ENCODE measurements at places on chromosomes 13 and 19. TPM values are rescaled to one million over a fixed set of nuclear protein-coding genes. Genes with fewer than 3 reads are reported as not detected.
A peak's percentile ranks its signal among the peaks of the same experiment; 100 is the strongest.

RASAL3 gene
- 4.1 TPM for total RNA-seq

CBY2 gene
- total RNA-seq, result not detected

DNA sequence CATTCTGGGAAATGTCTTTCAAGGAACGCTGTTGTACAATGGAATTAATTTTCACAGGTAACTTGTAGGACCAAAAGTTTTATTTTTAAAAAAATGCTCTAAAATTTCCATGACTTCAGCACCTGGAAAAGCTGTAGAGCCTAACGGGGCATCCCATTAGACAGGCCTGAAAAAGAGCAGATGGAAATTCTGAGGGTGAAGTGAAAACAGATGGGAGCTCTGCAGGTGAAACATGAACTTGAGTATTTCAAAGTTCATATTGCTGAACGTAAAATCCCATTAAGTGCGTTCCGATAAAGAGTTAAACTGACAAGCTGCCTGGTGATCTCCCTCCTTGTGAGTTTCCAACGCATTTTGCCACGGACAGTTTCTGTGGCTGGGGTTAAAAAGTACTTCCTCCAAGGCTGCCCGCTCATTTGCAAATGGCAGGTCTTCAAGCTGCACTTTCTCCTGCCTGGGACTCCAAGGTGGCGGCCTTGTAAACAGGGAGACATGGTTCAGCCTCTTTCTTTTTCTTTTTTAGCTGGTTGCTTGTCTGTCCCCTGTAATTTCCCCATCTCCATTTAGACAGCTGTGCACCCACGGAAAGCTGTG, 450.4 kb downstream of the FGF9 start:
- DNase-seq, result no peak

DNA sequence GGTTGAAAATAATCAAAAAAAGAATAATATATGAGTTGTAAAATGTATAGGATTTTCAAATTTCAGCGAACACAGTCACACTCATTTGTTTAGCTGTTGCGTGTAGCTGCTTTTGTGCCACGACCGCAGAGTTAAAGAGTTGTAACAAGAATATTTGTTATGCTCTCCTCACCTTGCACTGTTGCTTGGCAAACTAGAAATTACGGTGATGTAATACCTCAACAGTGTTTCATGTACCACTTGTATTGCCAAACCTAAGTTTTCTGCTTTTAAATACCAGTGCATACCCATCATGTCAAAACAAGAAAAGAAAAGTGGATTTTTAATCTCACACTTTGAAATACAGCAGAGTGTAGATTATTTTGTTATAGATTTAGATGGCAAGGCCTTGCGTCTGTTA, 201.1 kb downstream of the NBEA start:
- no peak for DNase-seq

WASF3 gene
- 136 TPM for total RNA-seq

DNA sequence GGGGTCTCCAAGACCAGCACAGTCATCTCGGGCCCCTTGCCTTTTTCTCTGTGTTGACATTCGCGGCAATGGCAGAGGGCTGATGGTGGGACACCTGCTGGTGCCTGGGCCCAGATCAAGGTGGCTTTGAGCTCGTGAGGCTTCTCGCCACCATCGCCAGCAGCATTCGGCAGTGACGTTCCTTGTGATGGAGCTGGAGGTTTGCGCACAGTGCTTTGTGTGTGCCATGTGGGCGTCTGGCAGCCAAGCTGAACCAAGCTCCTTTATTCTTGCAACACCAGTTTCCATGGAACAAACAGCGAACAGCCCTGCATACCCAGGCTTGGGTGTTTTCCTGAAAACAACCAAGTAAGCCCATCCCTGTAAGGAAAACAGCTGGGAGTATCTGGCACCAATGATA, 9.1 kb upstream of the TMEM255B start:
- no peak for DNase-seq

- DNase-seq, result no peak
Observed at GRCh38 chr13:43652760-43653159, 134.0 kb downstream of the ENOX1 start.

FGF22 gene
- 0.22 TPM for total RNA-seq

GJB6 gene
- not detected for total RNA-seq

DNA sequence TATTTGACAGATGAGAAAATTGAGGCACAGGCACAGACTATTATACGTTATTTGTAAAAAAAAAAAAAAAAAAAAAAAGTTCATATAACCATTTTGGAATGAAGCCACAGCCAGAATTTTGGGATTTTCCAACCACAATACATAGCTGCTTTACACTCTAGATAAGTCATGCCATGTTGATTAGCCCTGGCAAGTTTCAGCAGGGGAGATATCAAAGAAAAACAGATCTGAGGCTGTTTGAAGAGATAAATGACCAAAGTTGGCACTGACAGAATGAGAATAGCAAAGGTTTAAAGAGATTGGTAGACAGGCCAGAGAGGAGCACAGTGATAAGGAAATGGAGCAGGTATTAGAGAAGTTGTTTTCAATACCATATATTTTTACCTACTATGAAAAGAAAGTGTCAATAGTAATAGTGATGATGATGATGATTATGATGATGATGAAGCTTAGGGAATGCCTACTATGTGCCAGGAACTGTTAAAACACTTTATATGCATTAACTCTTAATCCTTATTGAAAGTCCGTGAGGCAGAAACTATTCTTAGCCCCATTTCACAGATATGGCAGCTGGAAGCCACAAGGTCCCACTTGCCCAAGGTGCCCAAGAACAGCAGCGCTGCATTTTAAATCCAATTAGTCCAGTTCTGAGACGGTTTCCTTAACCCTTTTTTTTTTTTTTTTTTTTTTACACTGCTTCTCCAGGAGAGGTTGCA, 105.5 kb downstream of the MBNL2 start:
- DNase-seq, result no peak

RHPN2 gene
- total RNA-seq, result 2.1 TPM

DNA sequence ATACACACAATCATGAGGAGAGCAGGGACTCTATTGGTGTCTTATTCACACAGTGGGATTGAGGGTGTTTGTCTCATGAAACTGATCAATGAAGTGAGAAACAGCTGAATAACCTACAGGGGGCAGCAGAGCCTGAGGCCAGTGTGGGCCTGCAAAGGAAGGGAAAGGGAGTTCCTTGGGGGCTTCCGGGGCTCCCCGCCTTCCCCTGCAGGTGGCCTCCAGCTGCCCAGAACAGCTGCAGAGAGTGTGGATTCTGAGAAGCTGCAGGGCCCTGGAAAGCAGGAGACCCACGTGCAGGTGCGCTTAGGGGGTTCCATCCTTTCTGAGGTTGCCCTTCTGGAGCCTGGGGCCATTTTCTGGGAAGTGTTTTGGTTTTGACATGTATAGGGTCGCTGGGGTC, 20.1 kb downstream of the ZNF763 start:
- DNase-seq, result no peak

SHD gene
- not detected for total RNA-seq

- no peak for DNase-seq
Observed at GRCh38 chr13:20702530-20702914, 977 bp upstream of the IL17D start.

ZNF296 gene
- total RNA-seq, result 0.61 TPM

- DNase-seq, result no peak
Observed at GRCh38 chr19:12597594-12597993, 13.0 kb downstream of the ZNF490 start.

CLEC4M gene
- not detected for total RNA-seq

GRCh38 chr19:47271949-47272348, 2.7 kb upstream of the INAFM1 start:
- no peak for DNase-seq

ZNF649 gene
- total RNA-seq, result 7.7 TPM

ZNF541 gene
- 0.87 TPM for total RNA-seq

ARL11 gene
- 2.6 TPM for total RNA-seq

DNA sequence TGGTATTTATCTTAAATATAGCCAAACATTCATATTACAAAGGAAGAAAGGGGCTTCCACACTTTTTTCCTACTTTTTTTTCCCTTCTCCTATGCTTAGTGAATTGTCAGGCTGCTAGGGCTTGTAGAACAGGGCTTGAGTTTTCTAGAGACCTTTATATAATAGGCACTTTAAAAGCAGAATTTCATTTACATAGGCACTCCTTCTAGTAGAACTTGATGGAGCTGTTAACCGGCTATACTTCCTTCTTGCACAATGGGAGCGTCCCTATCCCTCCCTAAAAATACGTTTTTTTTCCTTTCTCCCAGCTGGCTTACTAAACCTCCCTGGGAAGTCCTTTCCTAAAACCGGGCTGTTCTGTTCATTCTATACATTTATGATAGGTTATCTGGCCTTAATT, 1.1 kb downstream of the TRIM13 start:
- no peak for DNase-seq

PPM1N gene
- total RNA-seq, result 1.1 TPM

KIRREL2 gene
- total RNA-seq, result not detected

DNA sequence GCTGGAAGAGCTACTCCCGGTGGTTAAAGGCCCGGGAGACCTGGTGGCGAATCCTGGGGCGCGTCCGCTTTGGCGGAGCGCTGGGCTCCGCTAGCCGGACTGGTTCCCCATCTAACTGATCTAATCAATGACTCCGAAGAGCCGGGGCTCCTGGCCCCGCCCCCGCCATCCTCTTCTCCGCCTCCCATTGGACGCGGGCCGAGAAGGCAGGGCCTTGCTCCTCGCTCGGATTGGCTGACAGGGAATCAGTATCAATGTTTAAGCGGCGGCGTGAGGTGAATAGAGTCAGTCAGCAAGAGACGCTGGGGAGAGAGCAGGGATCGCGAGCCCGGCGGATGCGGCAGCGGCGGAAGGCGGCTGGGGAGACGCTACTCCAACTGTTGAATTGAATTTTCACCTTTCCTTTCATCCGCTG, 1.7 kb upstream of the PCDH17 start:
- DNase-seq, result peak; percentile 92

C1QTNF9 gene
- 1.0 TPM for total RNA-seq

- no peak for DNase-seq
Observed at GRCh38 chr13:43061496-43062280, 38.3 kb downstream of the DNAJC15 start.

SBSN gene
- not detected for total RNA-seq

TMEM145 gene
- not detected for total RNA-seq

GRCh38 chr19:41552558-41552957, 23.4 kb upstream of the CEACAM21 start:
- DNase-seq, result no peak

DNA sequence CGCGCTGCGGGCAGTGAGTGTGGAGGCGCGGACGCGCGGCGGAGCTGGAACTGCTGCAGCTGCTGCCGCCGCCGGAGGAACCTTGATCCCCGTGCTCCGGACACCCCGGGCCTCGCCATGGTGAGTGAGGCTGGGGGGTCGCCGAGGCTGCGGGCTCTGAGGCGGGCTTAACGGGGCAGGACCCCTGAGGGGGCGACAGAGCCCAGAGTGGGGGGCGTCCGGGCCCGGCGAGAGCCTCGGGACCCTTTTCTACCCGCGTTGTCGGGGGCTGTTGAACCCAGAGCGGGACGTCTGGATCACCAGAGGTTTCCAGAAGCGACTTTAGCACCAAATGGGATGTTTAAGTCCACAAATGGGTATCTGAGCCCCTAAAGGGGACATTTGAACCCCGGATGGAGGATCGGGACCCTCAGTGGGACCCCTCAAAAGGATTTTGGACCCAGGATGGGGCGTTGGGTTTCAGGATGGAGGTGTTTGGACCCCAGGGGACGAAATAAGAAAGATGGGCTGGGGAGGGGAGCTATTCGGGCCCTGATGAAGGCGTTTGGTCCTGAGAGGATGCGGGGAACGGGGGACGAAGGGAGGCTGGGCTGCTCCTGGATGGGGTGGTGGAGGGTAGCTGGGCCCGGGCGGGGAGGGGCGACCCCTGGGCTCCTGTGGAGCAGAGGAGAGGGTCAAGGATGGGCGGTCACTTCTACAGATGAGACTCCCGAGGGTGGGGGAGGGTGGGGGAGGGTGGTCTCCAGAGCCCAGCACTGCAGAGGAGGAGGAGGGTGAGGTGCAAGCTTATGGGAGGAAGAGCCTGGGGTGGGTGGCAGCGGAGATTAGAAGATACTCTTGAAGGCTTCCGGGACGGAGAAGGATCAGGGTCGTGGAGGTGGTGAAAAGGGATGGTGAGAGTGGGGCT, at the start of gene CALM3:
Gene CALM3, plus strand, starts transcription at position 13 of the 907 bp plus-strand sequence. Its CDS starts 105 bp downstream, at position 118.
- peak; percentile 82 for DNase-seq

CYP2A7 gene
- total RNA-seq, result not detected

DAND5 gene
- not detected for total RNA-seq

GRCh38 chr13:95426631-95427030, 125.4 kb upstream of the ABCC4 start:
- DNase-seq, result no peak

CEACAM20 gene
- not detected for total RNA-seq

DNA sequence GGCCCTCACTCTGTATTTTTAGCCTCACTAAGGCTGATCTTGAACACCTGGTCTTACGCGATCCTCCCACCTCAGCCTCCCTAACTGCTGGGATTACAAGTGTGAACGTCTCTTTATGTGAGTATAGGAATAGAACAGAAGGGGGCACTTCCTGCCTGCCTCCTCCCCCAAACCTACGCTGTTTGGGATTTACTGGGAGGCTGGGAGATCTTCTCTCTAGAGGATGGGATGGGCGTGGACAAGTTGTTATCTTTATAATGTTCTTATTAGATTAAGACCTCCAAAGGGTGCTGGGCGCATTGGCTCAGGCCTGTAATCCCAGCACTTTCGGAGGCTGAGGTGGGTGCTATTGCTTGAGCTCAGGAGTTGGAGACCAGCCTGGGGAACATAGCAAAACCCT, 2.9 kb upstream of the CSNK1G2 start:
- DNase-seq, result no peak

- no peak for DNase-seq
Observed at GRCh38 chr13:59367904-59368303, 795.8 kb downstream of the DIAPH3 start.

Measured in mesenteric fat pad (tissue), 1 donor.